AG08396 (cell line): ENCODE measurements at places on chromosomes 3 and 15.

GRCh38 chr15:59299929-59300617 is 72.6 kb downstream of the MYO1E start:
- DNase-seq: peak; percentile 80

DNA sequence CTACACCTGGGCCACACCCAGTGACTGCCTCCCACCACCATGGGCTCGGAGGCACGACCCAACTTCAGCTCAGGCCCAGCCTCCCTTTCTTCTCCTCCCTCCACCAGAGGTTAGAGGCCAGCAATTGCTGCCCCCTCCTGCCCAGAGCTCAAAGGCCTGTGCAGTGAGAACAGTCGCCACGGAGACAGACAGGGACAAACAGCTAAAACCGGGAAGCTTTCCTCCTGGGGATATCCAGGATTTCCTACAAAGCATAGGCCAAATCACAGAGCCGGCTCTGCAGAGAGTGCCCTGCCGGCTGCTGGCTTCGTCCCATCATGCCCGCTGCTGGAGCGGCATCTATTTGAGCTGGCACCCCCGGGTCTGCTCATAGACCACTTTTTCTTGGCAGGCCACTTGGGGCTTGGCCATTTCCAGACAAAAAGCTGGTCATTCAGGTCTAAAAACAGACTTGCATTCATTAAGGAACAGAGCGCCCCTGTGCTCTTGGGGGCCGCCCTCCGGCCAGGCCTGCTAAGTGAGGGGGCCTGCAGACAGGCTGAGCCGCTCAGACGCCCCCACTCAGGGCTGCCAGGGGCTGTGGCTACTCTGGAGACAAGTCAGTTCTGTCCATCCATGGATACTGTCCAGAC is 17.5 kb downstream of the GRAMD2A start:
- DNase-seq: no peak

DNA sequence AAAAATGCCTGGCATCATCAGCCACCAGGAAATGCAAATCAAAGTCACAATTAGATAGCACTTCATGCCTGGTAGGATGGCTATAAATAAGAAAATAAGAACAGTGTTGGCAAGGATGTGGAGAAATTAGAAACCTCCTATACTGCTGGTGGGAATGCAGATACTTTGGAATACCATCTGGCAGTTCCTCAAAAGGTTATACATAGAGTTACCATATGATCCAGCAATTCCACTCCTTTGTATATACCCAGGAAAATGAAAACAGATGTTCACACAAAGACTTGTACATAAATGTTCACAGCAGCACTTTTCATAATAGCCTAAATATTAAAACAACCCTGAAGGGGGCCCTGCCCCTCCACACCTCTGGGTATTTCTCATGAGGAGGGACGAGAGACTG is 13.7 kb downstream of the ACSBG1 start:
- no peak for DNase-seq

- no peak for DNase-seq
These were observed 173.5 kb downstream of the TNIK start for GRCh38 chr3:171286580-171287249.

DNA sequence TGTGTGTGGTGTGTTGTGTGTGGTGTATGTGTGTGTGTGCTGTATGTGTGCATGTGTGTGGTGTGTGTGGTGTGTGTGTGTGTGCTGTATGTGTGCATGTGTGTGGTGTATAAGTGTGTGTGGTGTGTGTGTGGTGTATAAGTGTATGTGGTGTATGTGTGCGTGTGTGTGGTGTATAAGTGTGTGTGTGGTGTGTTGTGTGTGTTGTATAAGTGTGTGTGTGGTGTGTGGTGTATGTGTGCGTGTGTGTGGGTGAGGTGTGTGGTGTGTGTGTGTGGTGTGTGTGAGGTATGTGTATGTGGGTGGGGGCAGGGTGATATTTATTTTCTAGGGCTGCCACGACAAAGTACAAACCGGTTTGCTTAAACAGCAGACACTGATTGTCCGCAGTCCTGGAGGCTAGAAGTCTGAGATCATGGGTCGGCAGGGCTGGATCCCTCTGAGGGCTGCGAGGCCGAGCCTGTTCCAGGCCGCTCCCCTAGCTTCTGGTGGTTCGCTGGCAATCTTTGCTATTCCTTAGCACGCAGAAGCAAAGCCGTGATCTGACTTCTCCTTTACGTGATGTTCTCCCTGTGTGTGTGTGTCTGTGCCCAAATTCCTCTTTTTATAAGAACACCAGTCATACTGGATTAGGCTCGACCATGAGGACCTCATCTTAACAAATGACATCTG is 160.2 kb downstream of the XXYLT1 start:
- DNase-seq: no peak

DNA sequence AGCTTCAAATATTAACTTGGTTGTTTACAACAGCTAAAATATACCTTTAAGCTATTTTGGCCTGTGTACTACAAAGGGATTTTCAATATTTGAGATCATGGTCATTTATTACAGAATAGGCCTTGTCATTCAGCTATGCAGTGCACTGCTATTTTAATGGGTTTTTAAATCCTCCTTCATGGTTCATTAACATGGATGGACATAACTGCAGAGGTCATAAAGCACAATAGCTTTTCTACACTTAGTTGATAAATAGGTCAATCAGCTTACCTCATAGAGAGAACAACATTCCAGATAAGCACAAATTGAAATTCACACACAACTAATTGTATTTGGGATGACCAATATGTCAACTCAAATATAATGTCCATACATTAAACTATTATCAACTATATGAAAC is 403.7 kb downstream of the CNTN3 start:
- DNase-seq: no peak

GRCh38 chr3:23481011-23481615 is 278.0 kb downstream of the UBE2E2 start:
- DNase-seq: no peak

GRCh38 chr15:23877502-23878412 is 190.7 kb upstream of the NDN start:
- DNase-seq: peak; percentile 25

DNA sequence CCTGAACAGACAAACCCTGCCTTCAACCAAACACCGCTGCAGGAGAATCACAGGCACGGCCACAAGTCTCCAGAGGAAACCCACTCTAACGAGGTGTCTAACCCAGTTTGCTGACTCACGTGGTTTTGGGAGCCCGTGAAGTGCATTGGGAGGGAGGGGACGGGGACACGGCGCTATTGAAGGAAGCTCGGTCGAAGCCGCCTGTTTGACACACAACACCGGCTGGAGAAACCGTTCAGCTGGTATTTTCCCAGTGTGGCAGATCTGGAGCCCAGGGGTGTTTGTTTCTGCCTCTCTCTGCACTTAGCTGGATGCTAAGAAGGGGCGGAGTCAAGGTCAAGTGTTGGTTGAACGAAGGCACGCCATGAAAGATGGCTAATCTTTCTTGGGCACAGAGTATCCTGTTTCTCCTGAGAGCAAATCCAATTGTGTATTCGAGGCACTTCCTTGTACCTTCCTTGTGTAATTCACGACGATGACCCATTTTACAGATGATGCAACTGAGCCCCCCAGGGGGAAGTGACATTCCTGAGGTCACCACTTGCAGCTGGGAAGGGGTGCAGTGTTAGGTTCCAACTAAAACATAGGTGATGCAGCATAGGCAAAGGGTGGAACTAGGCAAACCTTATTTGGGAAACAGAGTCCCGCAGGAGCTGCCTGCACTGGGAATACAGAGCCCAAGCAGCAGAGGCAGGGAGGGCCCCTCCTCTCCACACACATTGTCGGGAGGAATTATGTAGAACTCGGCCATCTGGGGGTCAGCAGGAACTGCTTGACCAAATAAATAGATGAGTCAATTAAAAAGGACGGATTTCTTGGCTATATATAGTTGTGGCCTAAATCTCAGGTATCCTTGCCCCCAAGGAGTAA is 22.5 kb downstream of the SLC6A6 start:
- DNase-seq: no peak

DNA sequence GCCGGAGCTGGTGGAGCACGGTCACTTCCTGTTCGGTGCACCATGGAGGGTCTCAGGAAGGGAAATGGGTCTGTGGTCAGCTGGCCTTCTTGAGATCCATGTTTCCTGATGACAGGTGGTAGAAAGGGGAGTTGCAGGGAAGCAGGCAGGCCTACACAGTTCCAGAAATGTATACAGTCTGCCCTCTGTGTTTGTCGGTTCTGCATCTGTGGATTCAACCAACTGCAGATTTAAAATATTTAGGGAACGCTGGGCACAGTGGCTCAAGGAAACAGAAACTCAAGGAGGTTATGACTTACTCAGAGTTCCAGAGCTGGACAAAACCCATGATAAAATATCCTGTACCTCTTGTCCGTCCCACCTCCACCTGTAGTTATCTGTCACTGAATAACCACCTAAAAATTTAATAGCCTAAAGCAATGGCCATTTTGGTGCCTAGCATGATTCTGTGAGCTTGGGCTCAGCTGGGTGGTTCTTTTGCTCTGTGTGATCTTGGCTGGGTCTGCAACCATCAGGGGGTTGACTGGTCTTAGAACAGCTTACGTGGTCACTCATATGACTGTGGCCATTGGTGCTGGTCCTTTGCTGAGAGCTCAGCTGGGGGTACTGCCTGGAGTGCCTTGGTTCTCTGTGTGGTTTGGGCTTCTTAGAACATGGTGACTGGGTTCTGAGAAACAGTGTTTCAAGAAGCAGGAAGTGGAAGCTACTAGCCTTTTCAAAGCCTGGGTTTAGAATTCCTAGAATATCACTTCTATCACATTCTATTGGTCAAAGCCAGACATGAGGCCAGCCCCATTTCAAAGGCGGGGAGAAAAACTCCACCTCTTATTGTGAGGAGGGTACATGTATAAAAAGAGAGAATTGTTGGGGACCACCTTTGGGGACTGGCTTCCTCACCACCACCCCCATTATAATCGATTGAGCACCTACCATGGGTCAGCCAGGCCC is 239.7 kb upstream of the BHLHE40 start:
- no peak for DNase-seq

GRCh38 chr15:38685686-38686339 is 121.2 kb upstream of the RASGRP1 start:
- no peak for DNase-seq

GRCh38 chr3:73215281-73215680 is 153.8 kb downstream of the EBLN2 start:
- peak; percentile 13 for DNase-seq

DNA sequence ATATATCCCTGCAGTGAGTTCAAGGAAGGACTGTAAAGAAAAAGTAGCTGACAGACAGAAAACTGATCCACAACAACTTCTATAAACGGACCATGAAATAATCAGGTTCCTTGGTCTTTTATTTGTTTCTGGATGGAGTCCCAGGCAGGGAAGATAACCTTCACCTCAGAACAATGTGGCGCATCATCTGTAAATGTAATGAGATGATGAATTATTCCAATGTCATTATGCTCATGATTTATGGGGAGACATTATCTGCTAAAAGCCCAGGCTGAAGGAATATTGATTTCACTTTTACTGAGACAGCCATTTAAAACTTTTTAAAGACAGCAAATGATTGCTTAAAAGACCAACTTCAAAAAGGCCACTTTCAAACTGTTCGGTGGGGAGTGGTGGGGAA is 354.9 kb upstream of the ADAMTS9 start:
- DNase-seq: no peak

GRCh38 chr3:16907243-16907642 is 22.5 kb downstream of the PLCL2 start:
- no peak for DNase-seq

- DNase-seq: no peak
These were observed 66.6 kb upstream of the ARL8B start for GRCh38 chr3:5055357-5056110.

DNA sequence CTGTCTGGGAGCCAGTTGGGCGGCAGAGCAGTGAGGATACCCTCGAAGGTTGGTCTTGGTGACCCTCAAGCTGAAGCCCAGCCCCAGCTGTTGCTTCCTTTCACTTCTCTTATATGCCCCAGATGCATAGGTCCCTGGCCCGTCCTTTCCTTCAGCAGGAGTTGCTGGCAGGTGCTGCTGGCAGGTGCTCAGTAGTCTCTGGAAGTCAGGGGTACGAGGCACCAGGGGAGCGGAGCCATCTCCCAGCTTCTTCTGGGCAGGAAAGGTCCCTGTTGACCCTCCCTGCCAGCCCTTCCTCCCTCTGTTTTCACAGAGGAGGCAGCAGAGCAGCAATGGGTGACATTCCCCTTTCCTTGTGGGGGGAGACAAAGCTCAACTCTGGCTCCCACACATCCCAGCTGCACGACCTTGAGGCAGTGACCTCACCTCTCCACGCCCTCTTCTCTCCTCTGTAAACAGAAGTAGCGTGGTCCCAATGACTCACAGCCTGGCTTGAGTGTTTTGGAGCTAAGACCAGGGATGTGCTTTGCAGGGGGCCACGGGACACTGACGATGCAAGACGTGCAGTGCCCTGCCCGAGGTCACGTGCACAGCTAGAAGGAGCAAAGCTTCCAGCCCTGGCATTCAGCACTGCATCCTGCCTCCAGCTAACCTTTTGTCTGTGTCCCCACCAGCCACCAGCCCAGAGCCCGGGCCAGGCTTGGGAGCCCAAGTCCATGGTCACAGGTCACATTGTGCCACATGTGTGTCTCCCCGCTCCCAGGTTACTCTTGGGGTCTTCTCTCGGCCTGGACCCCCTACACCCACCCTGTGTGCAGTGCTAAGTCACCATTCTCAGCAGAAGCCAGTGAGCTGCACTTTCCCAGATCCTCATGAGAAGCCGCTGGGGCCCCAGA is 49.7 kb downstream of the SLC6A6 start:
- DNase-seq: peak; percentile 81

DNA sequence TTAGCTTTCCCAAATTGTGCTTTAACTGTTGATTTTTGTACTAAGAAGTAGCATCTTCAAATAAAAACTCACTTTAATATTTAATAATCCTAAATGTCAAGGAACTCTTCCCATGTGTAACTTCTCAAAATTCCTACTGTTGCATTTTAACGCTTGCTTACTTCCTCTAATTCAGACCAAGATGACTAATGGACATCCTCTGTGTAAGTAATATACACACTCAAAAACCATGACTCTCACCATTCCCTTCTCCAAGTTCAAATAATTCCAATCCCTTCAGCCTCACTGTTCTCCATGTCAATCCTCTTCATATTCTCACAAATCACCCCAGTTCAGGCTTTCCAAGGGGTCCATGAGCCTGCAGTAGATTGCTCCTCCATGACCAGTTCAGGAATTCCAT is 13.0 kb downstream of the MRPL46 start:
- DNase-seq: no peak

- peak; percentile 85 for DNase-seq
These were observed 85.6 kb downstream of the CPN2 start for GRCh38 chr3:194265505-194265892.

DNA sequence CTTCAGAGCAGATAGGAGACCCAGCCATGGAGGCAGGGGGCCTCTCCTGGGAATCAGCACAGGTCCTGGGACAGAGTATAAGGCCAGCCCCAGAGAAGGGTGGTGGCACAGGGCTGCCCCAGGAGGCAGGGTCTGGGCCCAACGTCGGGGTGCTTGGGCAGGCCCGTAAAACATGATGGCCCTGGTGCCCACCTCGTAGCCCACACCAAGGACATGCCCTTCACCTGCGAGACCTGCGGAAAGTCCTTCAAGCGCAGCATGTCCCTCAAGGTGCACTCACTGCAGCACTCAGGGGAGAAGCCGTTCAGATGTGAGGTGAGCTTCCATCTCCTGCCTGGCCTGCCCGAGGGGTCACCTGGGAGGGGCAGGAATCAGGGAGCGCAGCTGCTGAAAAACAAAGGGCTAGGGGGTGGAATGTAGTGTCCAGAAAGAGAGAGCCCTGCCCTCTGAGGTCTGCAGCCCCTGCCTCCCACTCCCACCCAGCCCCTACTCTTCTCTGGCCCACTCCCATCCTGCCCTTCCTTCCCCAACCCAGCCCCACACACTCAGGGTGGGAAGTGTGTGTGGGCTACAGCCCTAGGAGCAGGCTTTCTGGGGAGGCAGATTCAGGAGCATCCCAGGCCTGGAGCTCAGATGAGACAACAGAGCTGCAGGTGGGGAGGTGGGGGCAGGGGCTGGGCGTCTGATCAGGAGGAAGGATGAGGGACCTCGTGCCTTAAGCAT is 9.5 kb downstream of the ZBTB47 start:
- no peak for DNase-seq

GRCh38 chr3:193248848-193249468 is 7.9 kb downstream of the PLAAT1 start:
- no peak for DNase-seq
